ENCODE measurements at places on chromosomes 16 and 17.

DNA sequence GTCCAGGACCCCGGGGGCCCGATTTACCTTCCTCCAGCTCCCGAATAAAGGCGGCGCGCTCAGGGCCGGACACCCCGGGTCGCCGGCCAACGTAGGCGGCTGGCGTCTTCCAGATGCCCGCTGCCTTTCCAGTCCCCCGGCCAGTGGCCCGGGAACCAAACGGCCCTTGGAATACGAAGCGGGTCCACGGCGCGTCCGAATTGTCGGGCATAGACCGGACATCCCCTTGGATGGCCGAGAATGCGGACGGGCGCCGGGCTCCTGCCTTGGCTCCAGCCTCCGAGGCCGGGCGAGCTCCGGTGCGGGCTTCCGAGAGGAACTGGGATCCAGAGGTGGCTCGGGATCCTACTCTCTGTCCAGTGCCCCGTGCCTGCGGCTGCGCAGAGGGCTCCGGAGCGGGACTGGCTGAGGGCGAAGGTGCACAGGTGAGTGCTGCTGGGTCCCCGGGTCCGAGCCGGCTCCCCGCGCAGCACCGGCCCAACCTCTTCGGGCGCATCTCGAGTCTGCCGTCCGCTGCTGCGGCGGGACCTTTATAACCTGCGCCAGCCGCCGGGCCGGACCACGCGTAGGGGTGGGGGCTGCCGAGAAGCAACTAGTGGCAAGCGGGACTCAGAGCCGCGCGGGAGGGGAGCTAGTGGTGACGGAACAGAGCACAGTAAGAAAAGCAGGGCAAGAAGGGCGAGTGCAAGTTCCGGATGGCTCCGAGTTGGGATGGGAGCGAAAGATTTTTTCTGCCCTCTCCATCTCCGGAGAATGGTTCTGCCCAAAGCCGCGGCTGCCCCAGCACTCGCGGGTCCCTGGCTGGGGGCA, at the start of gene HAP1:
Gene HAP1, minus strand, starts transcription at position 505 of the 810 bp plus-strand sequence. Its CDS starts 9 bp downstream, at position 496.
- no peak for DNase-seq

GRCh38 chr16:50269061-50269705, 2.8 kb downstream of the ADCY7 start:
- no peak for DNase-seq

- no peak for DNase-seq
These were observed 51.2 kb downstream of the SYCE1L start for GRCh38 chr16:77250400-77250799.

GRCh38 chr17:76642994-76643393, 563 bp downstream of the ST6GALNAC1 start:
- no peak for DNase-seq

- DNase-seq, result no peak
These were observed 59.6 kb downstream of the MAP2K6 start for GRCh38 chr17:69473841-69474831.

DNA sequence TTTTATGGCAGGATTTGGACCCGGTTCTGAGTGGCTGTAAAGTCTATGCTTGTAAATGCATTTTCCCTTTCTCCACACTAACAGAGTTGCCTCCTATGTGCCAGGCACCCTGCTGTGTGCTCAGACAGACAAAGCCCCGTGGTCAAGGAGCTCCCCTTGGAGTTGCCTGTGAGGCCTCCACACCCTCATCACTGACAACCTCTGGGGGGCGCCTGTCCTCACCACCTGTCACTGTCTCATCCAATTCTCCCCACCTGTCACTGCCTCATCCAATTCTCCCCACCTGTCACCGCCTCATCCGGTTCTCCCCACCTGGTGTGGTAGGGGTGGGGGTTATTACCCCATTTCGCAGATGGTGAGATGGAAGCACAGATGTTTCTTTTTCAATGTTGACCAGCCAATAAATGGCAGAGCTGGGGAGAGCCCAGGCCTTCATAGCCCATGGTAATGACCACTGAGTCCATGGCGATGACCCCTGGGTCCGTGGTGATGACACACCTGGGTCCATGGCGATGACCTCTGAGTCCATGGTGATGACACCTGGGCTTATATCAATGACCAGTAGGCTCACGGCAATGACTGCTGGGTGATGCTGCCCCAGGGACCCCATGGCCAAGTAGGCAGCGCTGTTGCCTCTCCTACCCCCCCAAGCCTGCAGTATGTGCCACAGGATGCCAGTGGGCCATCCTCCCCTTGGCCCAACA, 150.1 kb downstream of the IRF8 start:
- DNase-seq, result no peak

DNA sequence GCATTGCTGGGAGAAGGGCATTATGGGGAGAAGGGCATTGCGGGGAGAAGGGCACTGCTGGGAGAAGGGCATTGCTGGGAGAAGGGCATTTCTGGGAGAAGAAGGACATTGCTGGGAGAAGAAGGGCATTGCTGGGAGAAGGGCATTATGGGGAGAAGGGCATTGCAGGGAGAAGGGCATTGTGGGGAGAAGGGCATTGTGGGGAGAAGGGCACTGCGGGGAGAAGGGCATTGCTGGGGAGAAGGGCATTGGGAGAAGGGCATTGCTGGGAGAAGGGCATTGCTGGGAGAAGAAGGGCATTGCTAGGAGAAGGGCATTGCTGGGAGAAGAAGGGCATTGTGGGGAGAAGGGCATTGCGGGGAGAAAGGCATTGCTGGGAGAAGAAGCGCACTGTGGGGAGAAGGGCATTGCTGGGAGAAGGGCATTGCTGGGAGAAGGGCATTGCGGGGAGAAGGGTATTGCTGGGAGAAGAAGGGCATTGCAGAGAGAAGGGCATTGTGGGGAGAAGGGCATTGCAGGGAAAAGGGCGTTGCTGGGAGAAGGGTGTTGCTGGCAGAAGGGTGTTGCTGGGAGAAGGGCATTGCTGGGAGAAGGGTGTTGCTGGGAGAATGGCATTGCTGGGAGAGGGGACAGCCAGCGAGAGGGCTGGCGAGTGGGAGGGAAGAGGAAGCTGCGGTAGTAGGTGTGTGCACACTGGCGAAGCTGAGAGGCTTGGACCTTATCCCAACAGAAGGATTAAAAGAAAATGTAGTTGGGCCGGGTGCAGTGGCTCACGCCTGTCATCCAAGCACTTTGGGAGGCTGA, 4.6 kb upstream of the PYDC1 start:
- DNase-seq, result no peak

DNA sequence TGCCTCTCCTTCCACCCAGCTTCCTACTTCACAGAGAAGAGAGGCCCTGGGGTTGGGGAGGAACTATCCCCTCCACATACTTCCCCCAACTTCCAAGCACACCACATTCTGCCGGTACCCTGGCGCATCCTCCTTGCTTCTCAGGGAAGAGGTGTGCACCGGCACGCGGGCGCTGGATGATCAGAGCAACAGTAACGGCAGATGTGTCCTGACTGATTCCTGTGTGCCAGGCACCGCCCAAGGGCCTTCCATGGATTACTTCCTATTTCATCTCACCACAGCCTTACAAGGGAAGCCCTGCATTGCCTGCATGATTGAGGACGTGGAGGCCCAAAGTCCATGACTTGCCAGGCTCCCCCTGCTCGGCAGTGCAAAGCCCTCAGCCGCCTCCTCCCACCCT, 21.1 kb upstream of the MLKL start:
- DNase-seq, result no peak

DNA sequence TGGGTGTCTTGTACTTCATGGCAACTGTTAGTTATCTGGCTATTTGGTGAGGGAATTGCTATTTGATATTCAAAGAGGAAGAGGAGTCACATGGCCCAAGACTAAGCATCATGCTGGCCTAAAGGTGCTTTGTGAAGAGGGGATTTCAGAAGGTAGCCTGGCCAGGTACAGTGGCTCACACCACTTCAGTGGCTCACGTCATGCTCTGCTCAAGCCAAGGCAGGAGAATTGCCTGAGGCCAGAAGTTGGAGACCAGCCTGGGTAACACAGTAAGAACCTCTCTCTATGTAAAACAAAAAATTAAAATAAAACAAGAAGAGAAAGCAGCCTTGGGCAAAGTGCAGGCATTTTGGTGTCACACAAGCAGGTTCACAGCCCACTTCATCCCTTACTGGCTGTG, 6.4 kb upstream of the MT1B start:
- DNase-seq, result no peak

- peak; percentile 30 for DNase-seq
These were observed 29.7 kb upstream of the KRT17 start for GRCh38 chr17:41653892-41654677.

DNA sequence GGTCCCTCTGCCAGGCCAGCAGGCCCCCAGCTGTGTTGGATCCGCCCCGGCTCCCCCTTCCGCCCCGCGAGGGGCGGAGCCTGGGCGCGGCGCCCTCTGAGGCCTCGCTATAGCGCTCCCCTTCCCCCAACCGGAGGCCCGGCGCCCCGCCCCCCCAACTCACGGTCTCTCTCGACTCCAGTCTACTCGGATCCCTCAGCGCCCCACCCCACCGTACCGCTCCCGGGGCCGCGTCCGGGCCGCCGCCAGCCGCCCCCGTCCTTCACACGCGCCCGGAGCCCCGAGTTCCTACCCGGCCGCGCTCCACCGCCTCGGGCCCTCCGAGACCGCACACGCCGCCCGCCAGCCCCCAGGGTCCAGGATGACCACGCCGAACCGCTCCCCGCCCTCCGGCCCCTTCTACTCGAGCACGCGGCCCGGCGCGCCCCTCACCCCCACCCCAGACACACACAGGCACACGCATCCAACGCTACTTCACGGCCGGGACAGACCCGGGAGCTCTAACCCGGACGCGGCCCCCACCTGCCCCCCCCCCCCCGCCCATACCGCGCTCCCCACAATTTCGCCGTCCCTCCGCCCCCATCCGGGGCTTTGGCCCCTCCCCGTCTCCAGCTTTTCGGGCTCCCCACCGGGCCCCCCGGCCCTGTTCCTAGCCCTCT, 1.4 kb downstream of the PHF23 start:
- peak; percentile 54 for DNase-seq

DNA sequence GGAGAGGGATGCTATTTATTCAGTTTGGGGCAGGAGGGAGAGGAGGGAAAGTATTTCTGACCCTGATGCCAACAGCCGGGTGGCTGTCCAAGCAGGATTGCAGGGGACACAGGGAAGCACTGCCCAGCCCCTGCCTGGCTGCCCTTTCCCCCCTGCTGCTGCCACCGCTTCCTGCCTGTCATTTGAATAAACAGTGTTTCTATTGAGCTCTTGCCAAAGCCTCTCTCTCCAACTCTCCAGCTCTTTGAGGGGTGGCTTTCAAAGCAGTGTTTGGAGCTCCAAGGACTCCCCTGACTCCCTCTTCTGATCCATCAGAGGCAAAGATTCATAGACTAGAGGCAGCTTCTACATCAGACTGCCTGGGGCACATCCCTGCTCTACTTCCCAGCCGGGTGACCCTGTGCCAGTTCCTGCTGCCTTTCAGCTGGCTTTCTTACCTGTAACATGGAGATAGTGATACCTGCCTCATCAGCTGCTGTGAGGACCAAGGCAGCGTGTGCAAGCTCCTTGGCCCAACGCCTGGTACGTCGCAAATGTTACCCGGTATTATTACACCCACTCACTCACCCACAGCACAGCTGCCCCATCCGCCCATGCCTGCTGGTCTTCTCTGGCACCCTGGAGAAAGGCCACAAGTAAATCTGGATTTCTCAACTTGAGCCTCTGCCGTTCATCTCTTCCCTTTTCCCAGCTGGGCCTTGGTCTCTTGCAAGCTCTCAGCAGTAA, 9.5 kb downstream of the PROCA1 start:
- DNase-seq, result no peak

GRCh38 chr16:64543031-64543430, 578.8 kb downstream of the CDH11 start:
- DNase-seq, result no peak

- DNase-seq, result no peak
These were observed 15.6 kb downstream of the SLC7A6 start for GRCh38 chr16:68279726-68280558.

- no peak for DNase-seq
These were observed 502.8 kb downstream of the HS3ST4 start for GRCh38 chr16:26194526-26194925.

GRCh38 chr17:43556292-43556691, 10.2 kb upstream of the ETV4 start:
- no peak for DNase-seq

DNA sequence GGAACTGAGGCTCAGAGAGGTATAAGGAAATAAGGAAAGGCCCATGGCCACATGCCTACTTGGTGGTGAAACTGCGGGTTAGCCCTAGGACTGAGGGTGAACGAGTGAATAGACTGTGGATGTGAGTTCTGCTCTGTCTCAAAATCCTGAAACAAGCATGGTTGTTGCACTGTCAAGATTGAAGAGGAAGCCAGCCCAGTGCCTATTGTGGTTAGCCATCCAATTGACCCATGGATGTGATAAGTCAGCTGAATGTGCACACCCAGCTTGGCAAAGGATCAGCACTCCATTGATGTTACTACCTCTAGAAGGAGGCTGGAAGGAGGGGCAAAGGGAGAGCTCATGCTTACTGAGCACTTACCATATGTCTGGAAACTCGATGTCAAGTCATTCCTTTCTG, 4.5 kb downstream of the TMEM114 start:
- DNase-seq, result no peak

GRCh38 chr17:45869676-45870341, 24.5 kb upstream of the MAPT start:
- DNase-seq, result no peak

GRCh38 chr17:66175892-66176291, 16.0 kb downstream of the CEP112 start:
- peak; percentile 20 for DNase-seq

- no peak for DNase-seq
These were observed 18.9 kb upstream of the GINS2 start for GRCh38 chr16:85707528-85708095.

- DNase-seq, result peak; percentile 46
These were observed at the start of gene ASPHD1 for GRCh38 chr16:29900102-29900887. Gene ASPHD1 (plus strand): TSS chr16:29900488. CDS start chr16:29900972, 484 bp downstream.

DNA sequence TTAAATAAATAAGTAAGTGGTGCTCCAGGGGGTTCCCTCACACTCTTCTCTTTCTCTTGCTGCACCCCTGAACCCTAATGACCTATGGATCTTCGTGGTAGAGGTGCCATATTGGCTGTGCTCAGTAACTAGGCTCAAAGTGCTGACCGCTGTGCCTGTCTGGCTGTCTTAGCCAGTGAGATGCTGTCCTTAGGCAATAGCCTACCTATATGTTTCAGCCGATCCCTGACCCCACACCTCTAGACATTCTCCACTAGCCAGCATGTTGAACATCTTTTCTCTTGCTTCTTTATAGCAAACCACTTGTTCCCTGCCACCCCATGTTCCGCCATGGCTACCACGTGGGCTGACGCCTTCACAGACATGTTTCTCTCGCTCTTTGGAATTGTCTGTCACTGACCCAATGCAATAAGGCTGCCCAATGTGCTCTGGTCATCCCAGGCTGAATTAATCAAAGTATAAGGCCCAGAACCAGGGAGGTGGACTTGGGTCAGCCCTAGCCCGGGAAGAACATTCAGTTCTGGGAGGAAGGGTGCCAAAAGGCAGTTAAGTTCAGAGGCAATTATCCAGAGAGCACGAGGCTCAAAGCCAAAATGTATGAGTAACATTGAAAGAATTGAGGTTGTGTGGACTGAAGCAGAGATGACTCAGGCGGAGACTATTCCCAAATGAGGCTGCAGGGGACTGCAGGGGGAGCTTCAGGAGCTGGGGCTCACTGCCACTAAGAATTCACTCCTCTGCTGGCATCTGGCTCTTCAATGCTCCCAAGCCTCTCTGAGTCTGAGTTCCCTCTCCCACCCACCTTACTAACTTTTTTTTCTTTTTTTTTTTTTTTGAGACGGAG, 28.7 kb upstream of the TNRC6A start:
- no peak for DNase-seq

GRCh38 chr17:57953705-57954396, 1.4 kb downstream of the CUEDC1 start:
- no peak for DNase-seq

- DNase-seq, result no peak
These were observed 1.5 kb downstream of the GSDMB start for GRCh38 chr17:39916918-39917317.

- DNase-seq, result no peak
These were observed 52.8 kb upstream of the TOB1 start for GRCh38 chr17:50918933-50919296.

Measured in NCI-H1105 (cell line).